ENCODE measurements at places on chromosomes 2 and 18.

DNA sequence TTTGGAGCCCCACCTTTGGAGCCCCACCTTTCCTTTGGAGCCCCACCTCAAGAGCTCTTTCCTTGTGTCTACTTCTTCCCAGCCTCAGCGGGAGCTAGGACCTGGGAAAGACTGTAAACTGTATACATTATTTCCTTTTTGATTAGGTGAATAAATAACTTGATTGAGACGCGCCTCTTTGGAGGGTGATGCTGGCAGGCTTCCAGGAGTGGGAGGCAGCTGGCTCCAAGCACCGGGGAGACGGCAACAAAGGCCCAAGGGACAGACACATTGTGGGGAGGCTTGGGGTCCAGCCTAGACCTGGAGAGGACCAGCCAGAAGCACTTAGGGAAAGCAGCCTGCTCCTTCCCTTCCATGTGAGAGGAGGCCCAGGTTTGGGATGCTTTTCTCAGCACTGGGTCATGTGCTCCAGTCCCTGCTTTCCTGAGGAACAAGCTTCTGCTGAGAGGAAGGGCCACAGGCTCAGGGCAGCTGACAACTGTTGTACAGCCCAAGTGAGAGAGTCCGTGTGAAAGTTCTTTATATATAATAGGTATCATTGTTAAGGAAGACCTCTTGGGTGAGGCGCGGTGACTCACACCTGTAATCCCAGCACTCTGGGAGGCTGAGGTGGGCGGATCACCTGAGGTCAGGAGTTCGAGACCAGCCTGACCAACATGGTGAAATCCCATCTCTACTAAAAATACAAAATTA, 297.2 kb upstream of the SLC14A2 start:
- no peak for DNase-seq

DNA sequence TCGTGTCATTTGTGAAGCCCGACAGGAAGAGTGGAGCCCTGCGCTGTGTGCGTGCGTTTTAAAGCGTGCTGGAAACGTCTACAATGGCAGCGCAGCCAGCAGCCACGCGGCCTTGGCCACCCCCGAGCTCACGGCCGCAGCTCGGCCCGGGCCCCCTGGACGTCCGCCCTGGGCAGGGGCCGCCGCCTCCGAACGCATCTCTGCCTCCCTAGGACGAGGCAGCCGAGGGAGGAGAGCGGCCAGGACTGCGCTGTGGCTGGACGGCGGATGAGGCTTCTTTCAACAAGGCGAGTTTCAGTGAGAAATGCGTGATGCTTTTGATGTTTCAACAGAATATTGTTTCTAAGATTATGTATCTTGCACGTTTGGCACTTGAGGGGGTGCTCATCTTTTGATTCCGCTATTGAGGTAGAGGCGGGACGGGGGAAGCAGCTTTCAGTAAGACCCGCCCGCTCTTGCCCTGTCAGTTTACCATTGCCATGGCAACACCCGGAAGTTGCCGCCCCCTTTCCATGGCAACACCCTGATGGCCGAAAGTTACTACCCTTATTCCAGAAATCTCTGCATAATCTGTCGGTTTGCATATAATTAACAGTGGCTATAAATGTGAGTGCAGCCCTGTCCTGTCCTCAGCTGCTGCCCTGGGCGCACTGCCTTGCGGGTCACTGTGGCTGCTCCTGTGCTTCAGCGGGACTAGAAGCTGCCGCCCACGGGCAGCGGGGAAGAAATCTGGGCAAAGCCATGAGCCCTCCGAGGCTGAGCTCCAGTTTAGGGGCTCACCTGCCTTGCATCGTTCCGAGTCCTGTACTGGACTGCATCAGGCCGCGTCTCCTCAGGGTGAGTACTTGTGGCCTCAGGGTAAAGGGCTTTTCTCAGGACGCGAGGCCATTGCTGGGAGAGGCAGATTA, 38.6 kb downstream of the ADNP2 start:
- DNase-seq = peak; percentile 58

GRCh38 chr2:236348279-236348678, 84.1 kb upstream of the ASB18 start:
- no peak for DNase-seq

GRCh38 chr18:70462078-70462439, 173.2 kb downstream of the SOCS6 start:
- DNase-seq = no peak

GRCh38 chr2:216495656-216496055, 3.0 kb upstream of the RPL37A start:
- no peak for DNase-seq

DNA sequence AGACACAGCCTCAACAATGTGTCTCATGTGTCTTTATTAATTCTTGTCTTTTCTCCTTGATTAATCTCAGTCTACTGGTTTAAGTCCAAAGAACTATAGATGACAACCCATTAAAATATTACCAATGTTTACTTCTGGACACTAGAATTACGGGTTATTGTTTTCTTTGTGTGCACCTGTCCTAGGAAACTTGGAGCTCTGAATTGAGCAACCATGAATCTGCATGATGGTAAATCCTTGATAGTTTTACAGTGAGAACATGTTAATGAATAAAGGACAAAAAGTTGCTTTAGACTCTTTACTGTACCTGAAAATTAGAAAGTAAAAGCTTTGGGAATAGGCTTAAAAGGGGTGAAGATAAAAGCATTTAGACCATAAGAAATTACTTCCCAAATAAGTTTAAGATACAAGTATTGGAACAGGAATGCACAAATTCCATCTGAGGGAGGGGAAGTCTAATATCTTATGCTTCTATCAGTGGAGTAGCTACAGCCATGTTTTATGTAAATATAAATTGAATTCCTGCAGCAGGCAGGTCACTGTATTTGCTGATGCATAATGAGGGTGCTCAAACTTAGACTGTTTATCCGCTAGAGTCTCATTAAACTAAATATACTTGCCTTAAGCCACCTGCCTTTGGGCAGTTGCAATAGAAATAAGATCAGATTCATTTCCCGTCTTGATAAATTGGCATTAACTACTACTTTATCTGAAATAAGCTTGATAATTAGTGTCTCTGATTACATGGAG, 603.7 kb upstream of the GCFC2 start:
- no peak for DNase-seq

DNA sequence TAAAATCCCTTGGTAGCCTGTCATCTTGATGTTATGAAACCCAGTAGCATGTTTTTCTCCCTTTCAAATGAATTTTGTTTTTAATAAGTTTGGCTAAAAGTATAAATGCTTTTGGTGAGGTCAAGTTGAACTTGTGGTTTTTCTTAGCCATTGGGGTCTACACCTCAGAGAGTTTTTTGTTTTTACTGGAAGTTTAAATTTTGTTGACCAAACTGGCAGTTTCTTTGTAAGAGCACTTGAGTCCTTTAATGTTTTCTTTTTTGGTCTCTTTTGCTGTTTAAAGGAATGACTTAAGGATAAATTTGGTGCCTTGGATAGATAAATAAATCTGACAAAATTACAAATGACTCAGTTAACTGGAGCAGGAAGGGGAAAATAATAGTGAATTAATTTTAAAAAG, 577.3 kb downstream of the SATB2 start:
- no peak for DNase-seq

- no peak for DNase-seq
Measured at GRCh38 chr2:8986327-8986976, 17.0 kb downstream of the MBOAT2 start.

DNA sequence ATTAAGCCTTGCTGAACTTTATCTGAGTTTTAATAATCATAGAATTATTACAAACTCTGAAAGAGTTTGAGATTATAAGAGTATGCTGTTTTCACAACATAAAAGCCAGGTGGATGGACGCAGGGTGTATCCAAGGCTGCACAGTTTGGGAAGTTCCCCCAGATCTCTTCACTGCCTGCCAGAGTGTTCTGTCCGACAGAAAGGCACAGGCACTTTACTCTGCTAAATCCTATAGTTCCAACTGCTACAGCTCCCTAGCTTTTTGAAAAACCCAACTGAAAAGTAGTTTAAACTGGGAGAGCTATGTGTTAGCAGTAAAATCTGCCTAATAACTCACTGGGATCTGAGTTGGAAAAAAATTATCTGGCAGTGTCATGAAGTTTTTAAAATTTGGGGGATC, 38.0 kb downstream of the MFSD6 start:
- no peak for DNase-seq

All from activated T-cell treated with anti-CD3 and anti-CD28 coated beads for 1 hour (primary cell).